Peyer's patch (tissue), 4 donors: ENCODE measurements at places on chromosomes 16 and 17. TPM values are rescaled to one million over a fixed set of nuclear protein-coding genes. Genes with fewer than 3 reads are reported as not detected.

The GAA gene
- total RNA-seq: 33.8 TPM

The CES3 gene
- total RNA-seq: 227 TPM

The SGCA gene
- total RNA-seq: not detected

DNA sequence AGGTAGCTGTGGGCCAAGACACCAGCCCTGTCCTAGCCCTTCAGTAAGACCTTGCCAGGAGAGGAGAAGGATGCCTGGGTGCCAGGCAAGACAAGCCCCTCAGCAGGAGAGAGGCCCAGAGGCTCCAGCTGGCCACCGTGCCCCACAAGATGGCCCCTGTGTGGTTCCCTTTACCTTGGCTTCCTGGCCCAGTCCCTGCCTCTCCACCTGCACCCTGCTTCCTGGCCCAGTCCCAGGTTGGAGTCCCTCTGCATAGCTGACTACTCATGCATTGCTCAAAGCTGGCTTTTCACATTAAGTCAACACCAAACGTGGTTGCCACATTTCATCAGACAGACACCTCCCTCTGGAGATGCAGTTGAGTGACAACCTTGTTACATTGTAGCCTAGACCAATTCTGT is 4.0 kb downstream of the SYNGR3 start:
- no peak for DNase-seq

DNA sequence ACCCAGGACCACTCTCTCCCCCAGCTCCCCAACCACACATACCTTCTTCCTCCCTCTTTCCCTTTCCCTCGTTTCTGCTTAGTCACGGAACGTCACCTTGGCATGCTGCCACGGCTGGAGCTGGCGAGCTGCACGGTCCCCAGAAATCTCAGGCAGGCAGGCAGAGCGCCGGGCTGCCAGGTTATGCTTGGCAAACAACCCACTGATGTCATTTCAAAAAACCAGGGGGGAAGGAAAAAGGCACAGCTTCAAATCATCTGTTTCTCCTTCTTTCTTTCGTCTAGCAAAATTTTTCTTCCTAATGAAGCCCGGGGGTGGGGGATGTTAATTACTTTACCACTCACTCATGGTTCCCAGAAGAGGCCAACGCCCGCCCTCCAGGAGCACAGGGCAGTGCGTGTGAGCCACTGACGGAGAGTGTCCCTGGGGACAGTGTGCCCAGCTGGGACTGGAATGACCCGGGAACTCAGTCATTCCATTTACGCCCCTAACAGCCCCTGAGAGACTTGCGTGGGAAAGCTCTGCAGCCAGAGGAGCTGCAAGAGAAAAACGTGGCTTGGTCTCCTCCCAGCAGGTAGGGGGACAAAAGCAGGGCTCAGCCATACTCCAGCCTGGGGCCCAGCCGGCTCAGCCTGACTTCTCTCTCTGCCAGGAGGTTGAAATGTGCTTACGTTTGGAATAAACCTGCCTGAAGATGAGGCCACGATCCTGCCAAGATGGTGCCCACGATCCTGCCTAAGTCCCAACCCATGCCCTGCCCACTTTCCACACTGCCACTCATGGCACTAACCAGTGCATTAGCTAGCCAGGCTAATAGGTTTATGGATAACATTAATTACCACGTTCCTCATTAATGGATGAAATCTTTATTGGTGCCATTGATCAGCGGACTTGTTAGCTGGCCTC is 198.9 kb downstream of the ZFHX3 start:
- no peak for DNase-seq

DNA sequence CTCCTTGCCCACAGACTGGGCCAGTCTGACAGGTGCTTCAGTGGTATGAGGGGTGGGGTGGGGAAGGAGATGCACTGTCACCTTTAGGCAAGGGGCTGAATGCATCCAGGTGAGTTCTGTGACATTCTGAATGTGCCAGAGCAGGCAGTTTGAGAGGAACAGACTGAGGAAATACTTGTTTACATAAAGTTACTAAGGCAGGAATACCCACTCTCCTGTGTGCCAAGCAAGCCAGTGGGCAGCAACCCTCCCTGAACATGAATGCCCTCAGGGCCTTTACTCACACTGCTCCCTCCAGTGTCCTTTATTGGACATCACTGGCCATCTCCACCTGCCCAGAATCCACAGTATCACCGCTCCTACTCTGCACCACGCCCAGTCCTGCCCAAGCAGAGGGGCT is 33.1 kb upstream of the ULK2 start:
- no peak for DNase-seq
